ENCODE measurements at places on chromosomes 12 and 14. TPM values are rescaled to one million over a fixed set of nuclear protein-coding genes. Genes with fewer than 3 reads are reported as not detected.
A peak's percentile ranks its signal among the peaks of the same experiment; 100 is the strongest.

DNA sequence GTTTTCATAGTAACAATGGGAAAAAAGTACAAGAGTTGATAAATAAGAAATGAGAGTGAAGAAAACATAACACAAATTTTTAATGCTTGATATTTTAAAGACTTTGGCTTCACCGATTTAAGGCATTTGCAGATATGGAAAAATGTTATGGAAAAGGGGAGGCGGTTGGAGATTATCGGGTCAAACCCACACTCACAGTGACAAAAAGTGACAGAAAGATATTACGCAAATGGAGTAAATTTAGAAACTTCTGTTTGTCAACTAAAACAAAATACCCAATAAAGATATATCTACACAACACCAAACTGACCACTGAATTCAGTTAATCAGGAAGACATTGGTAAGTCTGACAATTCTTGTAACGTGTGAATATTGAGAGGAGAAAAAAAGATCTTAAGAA lies 2.5 kb downstream of the PPP1R12A start:
- peak overlapping the region; percentile 93 for H3K4me3 ChIP-seq
- DNase-seq: no peak
- no peaks in the 10 kb centered on the region for H3K36me3 ChIP-seq

- peaks cover 5% of the 10 kb centered on the region for H3K36me3 ChIP-seq
- H3K4me3 ChIP-seq: no peak overlapping the region
- H3K27ac ChIP-seq: no peak overlapping the region
- no peaks in the 10 kb centered on the region for H3K27me3 ChIP-seq
- H3K4me1 ChIP-seq: no peaks in the 10 kb centered on the region
Observed at GRCh38 chr14:28744126-28744525, 22.5 kb upstream of the FOXG1 start.

DNA sequence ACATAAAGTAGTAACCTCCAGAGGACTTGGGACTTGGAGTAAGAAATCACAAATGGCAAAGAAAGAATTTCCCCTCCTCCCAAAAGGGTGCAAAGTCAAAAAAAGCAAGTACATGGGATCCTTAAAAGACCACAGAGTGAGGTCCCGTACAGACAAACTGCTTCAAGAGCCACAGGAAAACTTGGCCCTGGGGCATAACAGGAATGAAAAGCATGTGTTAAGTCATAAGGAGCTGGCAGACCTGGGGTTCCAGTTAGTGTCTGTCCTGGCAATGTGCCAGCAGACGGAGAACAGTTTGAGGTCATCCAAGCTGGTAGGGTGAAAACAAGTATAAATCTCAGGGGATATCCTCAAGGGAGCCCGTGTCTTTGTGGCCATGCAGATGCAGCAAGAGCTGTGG lies 73.2 kb downstream of the HSD17B6 start:
- H3K4me3 ChIP-seq: no peak overlapping the region
- no peak overlapping the region for H3K27ac ChIP-seq
- DNase-seq: no peak
- no peaks in the 10 kb centered on the region for H3K36me3 ChIP-seq
- peaks cover 16% of the 10 kb centered on the region for H3K27me3 ChIP-seq
- peaks cover 11% of the 10 kb centered on the region for H3K4me1 ChIP-seq

DNA sequence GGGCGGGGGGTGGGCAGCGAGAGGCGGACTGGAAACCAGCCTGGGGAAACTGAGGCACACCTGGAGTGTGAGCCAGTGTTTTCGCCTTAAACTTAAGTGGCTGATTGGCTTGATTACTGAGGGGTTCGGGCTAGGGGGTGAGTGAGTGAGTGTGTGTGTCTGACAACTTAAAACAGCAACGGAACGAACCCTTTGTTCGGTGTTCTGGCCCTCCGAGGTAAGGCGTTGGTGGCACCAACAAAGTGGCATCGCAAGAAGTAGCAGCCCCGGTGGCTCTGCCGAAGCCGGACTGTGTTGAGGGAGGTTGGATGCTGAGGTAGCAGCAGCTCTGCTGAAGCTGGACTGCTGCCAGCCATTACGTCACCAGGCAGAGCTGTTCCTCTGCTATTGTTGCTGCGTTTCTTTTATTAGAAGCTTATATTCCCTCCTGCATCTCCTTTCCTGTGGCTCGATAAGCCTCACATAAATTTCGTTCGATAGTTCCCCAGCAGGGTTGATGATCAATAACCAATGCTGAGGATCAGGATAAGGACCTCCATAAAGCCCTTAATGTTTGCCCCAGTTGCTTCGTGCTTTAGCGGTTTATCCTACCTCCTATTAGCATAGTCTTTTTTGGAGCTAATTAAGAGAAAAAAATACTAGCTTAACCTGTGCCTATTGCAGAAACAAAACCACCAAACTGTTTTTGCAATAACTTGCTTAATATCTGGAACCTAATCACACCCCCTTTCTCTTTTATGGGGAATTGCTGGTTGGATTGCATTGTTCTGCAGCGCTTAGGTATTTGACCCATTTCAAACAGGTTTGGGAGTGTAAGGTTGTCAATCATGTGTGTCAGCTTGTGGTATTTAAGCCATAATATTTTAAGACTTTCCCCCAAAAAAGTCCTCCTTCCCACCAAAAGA lies 1.3 kb downstream of the GPR137C start:
- peak overlapping the region; percentile 70 for H3K27ac ChIP-seq
- peak; percentile 76 for DNase-seq
- no peaks in the 10 kb centered on the region for H3K36me3 ChIP-seq
- peaks cover 27% of the 10 kb centered on the region for H3K4me1 ChIP-seq
- no peaks in the 10 kb centered on the region for H3K27me3 ChIP-seq
- H3K4me3 ChIP-seq: peak overlapping the region; percentile 93

GRCh38 chr14:42172304-42172703 lies 565.6 kb downstream of the LRFN5 start:
- DNase-seq: no peak
- H3K4me3 ChIP-seq: no peak overlapping the region
- H3K27me3 ChIP-seq: no peaks in the 10 kb centered on the region
- no peaks in the 10 kb centered on the region for H3K4me1 ChIP-seq
- H3K27ac ChIP-seq: no peak overlapping the region
- peaks cover 6% of the 10 kb centered on the region for H3K36me3 ChIP-seq

DNA sequence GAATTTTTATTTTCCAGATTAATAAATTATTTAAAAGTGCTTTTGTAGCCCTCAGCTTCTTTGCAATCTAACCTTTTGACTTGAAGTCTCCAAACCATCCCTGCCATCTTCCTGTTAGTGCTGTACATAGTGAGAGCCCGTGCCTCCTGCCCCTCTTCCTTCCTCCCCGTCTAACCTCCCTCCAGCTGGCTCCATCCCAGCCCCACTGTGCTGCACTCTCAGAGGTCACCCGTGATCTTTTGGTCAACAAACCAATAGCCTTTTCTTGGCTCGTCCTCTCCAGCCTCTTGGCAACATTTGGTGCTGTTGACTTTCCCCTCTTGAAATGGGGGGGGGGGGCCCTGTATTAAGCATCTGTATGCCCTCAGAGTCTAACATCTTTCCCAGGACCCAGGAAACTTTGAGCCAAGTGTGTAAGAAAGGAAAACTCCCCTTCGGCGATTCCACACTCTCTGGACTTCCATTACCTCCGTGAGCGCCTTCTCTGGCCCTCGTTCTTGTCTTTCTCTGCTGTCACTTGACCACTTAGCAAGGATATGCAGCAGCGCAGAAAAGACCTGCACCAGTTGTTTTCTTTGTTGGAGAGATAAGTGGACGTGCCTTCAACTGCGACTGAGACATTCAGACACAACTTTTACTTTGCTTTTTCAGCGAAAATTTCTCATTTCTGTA lies 44.1 kb downstream of the FBXW8 start:
- H3K4me3 ChIP-seq: no peak overlapping the region
- peaks cover 11% of the 10 kb centered on the region for H3K4me1 ChIP-seq
- H3K27ac ChIP-seq: no peak overlapping the region
- no peaks in the 10 kb centered on the region for H3K36me3 ChIP-seq

DNA sequence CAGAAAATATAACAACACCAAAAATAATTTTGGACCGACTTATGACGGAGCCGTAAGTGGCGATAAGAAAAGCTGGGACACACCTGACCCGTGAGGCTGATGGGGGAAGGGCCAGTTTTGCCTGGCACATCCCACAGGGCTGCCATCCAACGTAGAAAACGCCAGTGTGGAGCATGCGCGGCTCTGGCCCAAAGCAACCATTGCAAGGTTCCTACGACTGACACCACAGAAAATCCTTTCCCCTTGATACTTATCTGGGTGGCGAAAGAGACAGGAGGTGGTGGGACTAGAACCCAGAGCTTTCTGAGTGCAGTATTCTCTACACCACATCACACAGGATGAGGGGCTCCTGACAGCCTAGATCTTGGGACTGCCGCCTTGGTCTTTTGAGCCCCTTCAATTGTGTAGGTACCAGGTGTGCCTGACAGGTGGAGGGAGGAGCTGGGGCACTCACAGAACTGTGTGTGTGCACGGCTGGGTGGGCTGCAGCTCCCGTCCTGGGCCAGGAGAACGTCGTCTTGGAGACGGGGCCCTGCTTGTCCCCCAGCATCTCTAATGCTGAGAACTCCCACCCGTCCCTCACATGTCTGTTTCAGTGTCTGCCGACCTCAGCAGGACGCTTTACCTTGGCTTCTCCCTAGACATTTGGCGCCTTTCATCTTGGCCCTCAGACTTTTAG lies 17.4 kb upstream of the CACNA2D4 start:
- H3K4me3 ChIP-seq: no peak overlapping the region
- no peaks in the 10 kb centered on the region for H3K4me1 ChIP-seq
- H3K27me3 ChIP-seq: no peaks in the 10 kb centered on the region
- peaks cover under 1% of the 10 kb centered on the region for H3K36me3 ChIP-seq
- H3K27ac ChIP-seq: no peak overlapping the region
- no peak for DNase-seq

The CRACR2A gene
- 134 TPM for total RNA-seq

The TMED8 gene
- total RNA-seq: 23.3 TPM

The IL31 gene
- not detected for total RNA-seq

The KTN1 gene
- total RNA-seq: 109 TPM

Measured in natural killer cell treated with Interleukin-12 subunit alpha and Interleukin-12 subunit beta and Interleukin-15 and Interleukin-18, amount 100 ng/mL, for 72 hours (primary cell).